Fibroblast of skin of scalp (primary cell): ENCODE measurements at places on chromosomes 5 and 9.
A peak's percentile ranks its signal among the peaks of the same experiment; 100 is the strongest.

DNA sequence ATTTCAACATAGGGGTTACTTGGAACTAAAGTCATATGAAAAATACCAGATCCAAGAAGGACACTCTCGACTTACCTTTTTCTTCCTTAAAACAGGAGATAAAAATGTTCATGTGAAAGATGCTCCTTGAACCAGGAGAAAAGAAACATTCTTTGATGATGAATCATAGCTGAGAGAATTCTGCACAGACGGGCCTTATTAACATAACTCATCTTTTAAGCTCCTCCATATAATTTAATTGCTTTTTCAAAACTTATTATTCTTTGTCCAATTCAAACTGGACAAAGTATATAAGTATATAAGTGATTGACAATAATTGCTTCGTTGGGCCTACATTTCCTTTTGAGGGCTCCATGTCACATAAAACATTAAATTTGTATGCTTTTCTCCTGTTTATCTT lies 945.2 kb upstream of the C9orf72 start:
- no peak for DNase-seq

GRCh38 chr5:68965926-68966325 lies 127.9 kb upstream of the SLC30A5 start:
- no peak for DNase-seq

DNA sequence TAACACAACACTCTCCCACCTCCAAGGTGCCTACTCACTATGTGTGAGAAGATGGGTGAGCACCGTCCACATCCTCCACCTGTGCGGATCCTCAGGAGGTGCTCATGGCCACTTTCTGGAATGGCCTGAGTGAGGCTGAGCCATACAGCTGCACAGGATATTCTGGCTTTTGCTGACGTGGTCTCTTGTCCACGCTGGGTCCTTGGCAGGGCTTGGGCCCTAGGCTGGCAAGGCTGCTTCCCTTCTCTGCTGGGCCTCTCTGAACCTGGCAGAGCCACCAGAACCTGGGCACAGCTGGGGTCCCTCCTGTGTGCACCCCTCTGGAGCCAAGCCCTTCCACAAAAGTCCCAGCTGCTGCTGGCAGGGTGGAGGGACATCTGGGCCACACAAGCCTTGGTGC lies 56.4 kb upstream of the IER5L start:
- DNase-seq, result no peak

DNA sequence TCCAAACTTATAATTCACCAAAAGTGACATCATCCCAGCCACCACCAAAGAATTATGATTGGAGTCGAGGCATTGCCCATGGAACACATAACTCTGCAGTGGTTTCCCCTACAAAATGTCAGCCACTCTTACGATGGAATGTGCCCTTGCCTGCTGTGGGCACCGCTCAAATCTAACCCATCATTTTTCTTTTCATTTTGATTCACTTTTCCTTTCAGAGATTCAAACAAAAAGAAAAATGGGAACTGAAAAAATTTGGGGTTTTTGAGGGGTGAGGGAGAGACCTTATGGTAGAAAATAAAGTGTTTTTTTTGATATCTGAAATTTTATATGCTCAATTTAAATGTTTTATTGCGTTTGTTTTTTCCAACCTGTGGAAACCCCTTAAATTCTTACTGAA lies 28.1 kb downstream of the SMARCA2 start:
- DNase-seq, result no peak

DNA sequence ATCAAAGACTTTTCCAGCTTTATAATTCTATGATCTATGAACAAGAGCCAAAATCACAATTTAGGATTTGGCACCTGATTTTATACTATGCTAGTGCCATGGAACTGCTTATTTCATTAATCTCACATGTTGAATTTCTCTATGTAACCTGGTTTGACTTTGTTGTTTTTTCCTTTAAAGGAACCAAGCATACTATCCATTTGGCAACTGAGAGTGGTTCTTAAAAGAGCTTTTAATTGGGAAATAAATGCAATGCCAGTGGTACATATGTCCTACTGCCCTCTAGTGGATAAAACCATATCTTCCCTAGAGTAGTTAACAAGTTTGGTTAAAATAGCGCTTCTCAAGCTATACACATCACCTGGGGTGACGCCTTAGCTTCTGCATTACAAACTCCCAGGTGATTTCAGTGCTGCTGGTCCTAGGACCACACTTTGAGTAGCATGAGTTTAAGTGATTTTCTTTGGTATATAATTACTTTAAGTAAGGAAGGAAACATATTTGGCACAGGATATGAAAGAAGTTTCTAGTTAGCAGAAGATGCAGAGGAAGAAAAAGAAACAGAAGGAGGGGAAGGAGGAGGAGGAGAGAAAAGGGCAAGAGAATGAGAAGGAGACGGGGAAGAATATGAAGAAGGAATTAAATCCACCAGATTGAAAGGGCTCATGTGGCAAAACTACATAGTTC lies 56.8 kb downstream of the FGF10 start:
- DNase-seq, result peak; percentile 48

GRCh38 chr9:104984121-104984520 lies 56.2 kb upstream of the ABCA1 start:
- DNase-seq, result no peak

GRCh38 chr9:8648271-8648845 lies 848.8 kb upstream of the DMAC1 start:
- DNase-seq, result peak; percentile 58

DNA sequence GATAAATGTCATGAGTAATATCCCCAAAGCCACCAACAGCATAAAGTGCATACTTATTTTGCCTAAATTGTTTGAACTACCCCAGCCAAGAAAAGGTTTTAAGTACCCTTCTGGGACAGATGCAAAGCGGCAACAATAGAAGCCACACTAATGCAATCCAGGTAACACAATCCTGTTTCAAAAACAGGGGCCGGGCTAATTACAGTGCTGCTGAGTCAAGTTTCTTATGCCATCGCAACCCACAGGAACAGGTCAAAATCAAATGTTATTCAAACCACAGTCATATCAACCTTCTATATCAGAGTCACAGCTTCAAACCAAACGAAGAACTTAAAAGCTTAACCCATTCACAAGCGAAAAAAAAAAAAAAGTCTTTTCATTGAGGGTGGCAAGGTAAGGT lies 28.3 kb downstream of the EBF1 start:
- no peak for DNase-seq

GRCh38 chr9:101727612-101728524 lies 10.6 kb downstream of the GRIN3A start:
- DNase-seq, result peak; percentile 22

GRCh38 chr5:150614661-150615060 lies 25.8 kb upstream of the SYNPO start:
- DNase-seq, result no peak

GRCh38 chr5:174231956-174232487 lies 186.5 kb downstream of the NSG2 start:
- peak; percentile 68 for DNase-seq

GRCh38 chr5:134122530-134122929 lies 8.0 kb downstream of the TCF7 start:
- no peak for DNase-seq

GRCh38 chr5:73454379-73455036 lies 5.9 kb upstream of the FOXD1 start:
- DNase-seq, result peak; percentile 51

- peak; percentile 52 for DNase-seq
Observed at GRCh38 chr9:89958086-89958485, 353.3 kb downstream of the GADD45G start.

DNA sequence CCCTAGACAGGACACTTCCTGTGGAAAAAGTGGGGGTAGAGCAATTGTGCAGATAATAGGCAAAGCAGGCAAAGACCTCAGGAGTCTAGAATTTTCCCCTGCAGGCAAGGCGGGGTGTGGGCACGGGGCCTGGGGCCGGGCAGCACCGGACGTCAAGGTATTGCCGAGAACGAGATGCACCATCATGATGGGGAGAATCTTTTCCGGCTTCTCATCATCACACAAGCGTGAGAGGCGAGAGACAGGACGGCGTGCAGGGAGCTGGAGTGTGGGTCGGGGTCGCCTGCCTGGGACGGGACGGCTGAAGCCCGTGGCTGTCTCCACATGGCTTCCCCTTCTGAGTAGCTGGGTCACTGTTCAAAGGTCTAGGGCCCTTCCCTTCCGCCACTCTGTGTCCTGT lies 44.5 kb downstream of the OLFM1 start:
- no peak for DNase-seq

DNA sequence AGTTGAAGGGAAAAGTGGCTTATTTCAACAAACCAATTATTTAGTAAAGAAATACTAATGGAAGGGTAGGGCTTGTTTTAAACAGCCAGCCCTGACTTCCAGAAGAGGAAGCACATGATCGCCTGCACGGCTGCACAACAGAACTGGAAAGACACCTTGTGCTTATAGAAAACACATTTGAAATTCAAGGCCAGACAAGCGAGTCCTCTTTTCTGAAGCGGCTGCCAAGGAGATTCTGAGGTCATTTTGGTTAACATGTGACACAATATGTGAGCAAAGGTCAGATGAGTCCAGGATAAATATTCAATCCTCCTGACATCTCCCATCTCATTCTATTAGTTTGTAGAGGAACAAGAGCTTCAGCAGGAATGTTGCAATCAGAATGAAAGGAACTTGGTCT lies 461.4 kb upstream of the ST8SIA4 start:
- DNase-seq, result no peak

DNA sequence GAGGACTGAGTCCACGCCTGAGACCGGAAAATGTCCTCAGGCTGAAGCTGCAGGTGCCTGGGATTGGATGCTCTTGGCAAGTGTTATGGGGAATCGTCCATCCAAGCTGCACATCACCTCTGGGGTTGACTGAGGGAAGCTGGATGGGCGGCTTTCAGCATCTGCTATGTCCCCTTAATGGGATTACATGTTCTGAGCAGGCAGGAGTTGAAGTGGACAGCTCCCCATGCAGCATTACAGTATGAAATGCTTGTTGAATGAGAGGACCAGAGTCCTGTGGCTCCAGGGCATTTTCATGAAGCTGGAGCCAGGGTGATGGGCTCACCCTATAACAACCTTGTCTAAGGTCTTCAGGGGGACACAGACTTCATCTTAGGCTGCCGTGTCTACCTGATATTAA lies 270.9 kb downstream of the HSPA4 start:
- DNase-seq, result no peak

DNA sequence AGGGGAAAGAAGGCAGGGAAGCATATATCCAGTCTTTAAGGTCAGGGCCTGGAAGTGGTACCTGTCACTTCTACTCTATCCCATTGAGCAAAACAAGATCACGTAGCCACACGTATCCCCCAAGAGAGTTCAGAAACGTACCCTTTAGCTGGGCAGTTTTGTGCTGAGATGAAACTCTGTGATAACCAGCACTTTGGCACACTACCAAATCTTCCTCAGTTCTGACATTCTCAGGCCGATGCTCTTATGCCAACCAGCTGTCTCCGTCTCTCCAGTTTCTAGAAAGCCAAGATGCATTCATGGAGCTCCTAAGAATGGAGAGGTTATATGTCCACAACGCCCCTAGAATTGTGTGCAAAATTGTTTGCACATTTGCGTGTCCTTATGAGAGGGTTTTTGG lies 176.6 kb upstream of the MSX2 start:
- DNase-seq, result no peak

DNA sequence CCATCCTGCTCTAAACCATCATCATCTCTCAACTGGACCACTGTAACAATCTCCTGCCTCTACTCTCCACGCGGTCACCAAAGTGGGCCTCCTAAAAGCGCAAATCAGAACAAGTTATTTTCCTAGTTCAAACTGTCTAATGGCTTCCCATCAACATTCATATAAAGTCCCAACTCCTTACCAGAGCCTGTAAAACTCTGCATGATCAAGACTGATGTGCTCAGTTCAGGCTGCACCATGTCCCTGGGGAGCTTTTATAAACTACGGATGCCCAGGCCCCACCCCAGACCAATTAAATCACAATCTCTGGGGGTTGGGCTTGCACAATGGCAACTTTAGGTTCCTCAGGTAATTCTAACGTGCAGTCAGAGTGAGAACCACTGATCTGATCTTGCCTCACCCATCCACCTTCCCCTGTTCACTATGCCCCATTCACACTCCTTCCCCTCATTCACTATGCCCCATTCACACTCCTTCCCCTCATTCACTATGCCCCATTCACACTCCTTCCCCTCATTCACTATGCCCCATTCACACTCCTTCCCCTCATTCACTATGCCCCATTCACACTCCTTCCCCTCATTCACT lies 129.2 kb downstream of the DCP2 start:
- DNase-seq, result no peak

GRCh38 chr5:65816729-65817128 lies 94.7 kb downstream of the NLN start:
- no peak for DNase-seq

- no peak for DNase-seq
Observed at GRCh38 chr9:109872901-109873300, 92.9 kb downstream of the PALM2AKAP2 start.
